ENCODE measurements at places on chromosomes 7 and 10.

- no peak for DNase-seq
Measured at GRCh38 chr7:28055161-28055544, 125.4 kb downstream of the JAZF1 start.

- DNase-seq = no peak
Measured at GRCh38 chr10:78349911-78350663, 316.4 kb downstream of the RPS24 start.

DNA sequence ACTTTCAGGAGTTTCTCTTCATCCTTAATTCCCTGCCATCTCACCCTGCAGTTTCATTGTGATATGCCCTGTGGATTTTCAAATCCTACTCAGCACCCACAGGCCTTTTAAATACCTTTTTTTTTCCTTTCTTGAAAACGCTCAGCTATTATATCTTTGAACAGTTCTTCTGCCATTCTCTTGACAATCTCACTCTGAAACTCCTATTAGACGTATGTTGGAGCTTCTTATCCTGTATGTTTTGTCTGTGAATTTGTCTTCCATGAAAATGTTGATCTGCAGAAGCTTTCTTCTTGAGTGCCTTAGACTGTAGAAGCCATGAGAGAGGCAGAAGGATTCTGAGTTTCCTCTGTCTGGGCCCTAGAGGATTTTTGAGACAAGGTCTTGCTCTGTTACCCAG, 18.9 kb upstream of the YAE1 start:
- DNase-seq = no peak

- DNase-seq = peak; percentile 45
Measured at GRCh38 chr7:8042796-8043535, 74.4 kb downstream of the GLCCI1 start.

GRCh38 chr7:130865408-130866236, 131.6 kb upstream of the KLF14 start:
- no peak for DNase-seq

- no peak for DNase-seq
Measured at GRCh38 chr10:33193701-33194521, 140.6 kb downstream of the NRP1 start.

Measured in astrocyte of the cerebellum (primary cell).